Eye (tissue), 1 donor: ENCODE measurements at places on chromosomes 5 and 9.

- no peak for DNase-seq
Measured at GRCh38 chr5:126521130-126521529, 73.9 kb downstream of the ALDH7A1 start.

DNA sequence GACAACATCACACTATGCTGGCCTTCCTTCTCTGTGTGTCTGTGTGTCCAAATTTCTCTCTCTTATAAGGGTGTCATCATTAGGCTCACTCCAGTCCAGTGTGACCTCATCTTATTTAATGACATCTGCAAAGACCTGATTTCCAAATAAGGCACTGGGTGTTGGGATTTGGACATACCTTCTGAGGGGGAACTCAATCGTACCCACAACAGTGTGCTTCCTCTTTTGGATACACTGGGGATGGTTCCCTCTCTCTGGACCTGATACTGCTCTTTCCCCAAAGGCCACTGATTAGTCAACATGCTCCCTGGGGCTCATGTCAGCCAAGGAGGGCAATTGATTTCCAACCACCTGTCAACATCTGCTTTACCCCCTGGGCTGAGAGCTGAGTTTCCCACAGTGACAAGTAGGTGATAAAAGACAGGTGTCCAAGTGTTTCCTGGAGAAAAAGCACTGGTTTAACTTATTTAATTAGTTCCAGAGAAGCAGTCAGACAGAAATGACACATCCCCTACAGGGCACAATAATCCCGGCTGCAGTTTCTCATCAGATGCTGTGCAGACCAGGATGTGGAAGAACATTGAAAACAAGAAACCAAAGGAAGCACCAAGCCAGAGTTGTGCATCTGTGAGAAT is 17.8 kb upstream of the CEP72 start:
- DNase-seq, result peak; percentile 9

GRCh38 chr9:70352356-70352755 is 62.1 kb downstream of the KLF9 start:
- no peak for DNase-seq

- no peak for DNase-seq
Measured at GRCh38 chr9:84300271-84300670, 40.3 kb downstream of the SLC28A3 start.

GRCh38 chr5:67842806-67843205 is 372.8 kb upstream of the PIK3R1 start:
- DNase-seq, result no peak

DNA sequence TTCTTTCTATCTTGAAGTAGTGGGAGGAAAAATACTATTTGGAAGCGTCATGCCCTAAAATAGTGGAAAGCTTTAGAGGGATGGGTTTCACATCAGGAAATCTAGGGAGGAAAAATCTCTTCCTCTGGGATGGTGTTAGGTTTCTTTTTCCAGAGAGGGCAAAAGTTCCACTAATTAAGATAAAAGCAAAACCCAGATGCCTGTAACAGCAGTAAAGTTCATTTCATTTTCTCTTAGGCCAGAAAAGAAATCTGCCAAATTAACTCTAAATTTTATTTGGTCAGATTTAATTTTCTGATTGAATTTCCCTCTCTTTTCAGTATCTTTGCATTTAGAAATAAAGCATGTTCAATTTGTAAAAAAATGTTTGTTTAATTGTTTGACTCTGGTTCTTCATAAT is 88.8 kb downstream of the LURAP1L start:
- DNase-seq, result no peak

DNA sequence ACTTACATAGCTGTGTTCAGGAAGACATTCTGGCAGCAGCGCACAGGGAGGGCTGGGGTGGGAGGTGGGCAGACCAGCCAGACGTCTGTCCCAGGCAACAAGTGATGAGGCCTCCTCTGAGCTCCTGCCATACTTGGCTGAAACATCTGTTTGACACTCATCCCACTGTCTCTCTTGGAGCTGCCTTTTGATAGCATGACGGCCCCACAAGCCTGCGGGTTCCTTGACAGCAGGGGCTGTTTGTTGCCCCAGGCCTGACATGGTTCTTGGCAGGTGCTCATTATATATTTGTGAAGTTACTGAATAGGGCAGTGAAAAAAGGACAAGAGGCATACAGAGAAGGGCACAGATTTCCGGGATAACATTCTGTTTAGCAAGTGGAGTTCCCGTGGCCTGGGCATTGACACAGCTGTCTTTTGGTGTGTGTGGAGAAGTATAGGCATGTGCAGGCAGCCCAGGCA is 22.2 kb upstream of the B4GALT1 start:
- DNase-seq, result no peak

- DNase-seq, result no peak
Measured at GRCh38 chr5:123965626-123966025, 453.6 kb downstream of the CSNK1G3 start.

DNA sequence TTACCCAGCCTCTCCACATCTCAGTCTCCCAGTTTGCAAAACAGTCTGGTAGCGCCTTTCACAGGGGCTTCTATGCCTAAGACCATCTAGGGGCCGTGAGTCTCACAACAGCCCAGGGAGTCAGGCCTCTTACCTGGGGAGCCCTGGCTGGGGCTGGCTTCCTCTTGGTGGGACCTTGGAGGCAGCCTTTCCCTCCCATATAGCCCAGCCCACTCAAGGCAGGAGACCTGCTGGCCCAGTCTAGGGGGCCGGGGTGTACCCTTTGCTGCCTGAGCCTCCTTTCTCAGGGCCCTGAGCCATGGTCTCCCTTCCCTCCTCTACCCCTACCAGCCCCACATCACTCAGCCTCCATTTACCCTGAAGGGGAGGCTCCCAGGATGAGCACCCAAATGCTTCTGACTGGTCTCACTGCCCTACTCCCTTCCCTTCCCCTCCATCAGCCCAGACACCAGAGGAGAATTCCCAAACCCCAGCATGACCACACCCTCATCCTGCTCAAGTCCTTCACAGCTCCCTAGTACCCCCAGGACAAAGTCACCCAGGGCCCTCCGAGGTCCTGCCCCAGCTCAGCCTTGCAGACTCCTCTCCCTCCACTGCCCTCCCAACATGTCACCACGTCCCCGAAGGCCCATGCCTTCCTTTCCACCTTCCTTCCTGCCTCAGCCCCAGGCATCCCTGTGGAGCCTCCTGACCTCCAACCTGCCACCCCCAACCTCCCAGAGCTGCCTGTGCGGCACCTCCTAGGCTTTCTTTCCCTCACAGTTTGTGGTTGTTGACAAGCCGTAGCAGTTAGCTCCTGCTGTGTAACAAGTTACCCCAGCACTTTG is 55.3 kb downstream of the BARX1 start:
- no peak for DNase-seq

DNA sequence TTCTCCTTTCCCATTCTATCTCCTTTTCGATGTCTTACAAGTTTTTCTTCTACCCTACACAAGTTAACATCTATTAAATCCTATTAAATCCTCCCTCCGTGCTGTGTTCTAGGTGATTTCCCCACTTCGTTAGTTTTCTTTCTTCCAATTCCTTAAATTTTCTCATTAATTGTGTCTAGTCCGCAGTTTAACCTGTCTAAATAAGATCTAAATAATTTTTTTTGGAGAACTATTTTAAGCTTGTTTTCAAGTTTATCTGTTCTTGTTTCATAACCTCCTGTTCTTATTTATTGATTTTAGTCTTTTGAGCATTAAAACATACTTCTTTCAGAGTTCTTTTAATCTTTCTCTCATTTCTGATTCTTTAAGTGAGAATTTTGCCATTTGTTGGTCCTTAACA is 109.3 kb downstream of the UHRF2 start:
- no peak for DNase-seq

- no peak for DNase-seq
Measured at GRCh38 chr9:134221273-134222017, 57.1 kb upstream of the RNU6ATAC start.

GRCh38 chr9:126275386-126276001 is 51.1 kb upstream of the MVB12B start:
- DNase-seq, result peak; percentile 63
